ENCODE measurements at places on chromosomes 7 and 10.

- no peak for DNase-seq
Measured at GRCh38 chr10:125812128-125812750, 10.8 kb downstream of the UROS start.

- DNase-seq = no peak
Measured at GRCh38 chr7:159015454-159016410, 128.9 kb downstream of the VIPR2 start.

DNA sequence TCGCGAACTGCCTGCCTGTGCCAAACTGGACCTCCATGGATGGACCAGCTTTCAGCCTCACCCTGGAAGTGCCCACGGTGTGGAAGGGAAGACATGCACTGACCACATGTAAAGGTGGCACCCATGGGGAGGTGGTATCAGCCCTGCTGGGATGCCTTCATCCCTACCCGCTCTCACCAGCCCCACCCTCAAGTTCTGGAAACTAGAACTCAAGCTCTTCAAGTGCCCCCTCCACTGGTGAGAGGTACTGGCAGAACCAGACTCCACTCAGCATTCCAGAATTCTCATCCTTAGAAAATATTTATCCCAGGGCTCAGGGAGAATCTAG is 5.9 kb downstream of the ZNF488 start:
- DNase-seq = no peak

DNA sequence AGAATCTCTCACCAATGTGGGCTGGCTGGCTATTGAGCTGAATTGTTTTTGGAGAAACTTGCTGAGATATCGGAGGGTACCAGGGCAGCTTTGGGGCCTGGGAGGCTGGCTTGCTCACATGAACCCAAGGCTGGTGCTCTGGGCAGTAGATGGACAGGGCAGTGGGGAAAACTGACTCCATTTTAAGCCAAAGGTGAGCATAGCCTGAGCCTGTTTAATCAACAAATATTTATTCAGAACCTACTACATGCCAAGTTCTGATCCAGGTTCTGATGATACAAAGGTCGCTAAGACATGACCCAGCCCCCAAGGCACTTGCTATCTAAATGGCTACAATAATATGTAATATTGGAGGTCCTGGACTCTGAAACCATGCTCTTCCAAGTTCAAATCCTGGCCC is 86.6 kb downstream of the BUB3 start:
- DNase-seq = no peak

DNA sequence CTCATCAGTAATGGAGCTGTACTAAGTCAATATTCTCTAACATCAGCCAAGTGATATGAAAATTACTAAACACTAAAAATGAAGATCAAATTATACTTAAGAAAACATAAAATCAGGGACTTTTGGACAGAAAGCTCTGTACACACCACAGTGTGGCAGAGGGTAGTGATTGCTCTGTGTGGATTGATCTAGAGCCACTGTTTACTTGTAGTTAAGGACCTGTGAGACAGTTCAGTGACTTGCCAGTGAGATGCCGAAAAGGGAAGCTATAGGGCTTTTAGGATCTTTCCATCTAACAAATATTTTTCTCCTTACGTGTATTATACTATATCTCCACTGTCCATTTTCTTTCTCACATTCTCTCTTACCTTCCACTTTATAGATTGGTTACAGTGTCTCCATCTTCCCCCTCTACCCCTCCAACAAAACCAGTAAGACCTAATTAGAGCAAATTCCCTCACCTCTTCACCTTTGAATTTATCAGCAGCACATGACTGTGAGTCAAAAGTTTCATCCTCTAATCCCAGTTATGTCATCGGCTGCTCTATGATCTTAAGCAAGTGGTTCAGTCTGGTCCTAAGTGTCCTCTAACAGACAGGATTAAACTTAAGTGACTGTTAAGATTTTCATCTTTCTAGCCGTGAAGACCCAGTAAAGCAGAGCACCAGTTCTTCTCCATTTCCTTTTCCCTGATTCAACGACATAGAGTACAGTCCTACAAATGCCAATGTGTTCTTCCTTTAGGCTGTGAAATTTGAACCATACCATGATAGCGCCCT is 6.9 kb downstream of the PIK3CG start:
- no peak for DNase-seq

DNA sequence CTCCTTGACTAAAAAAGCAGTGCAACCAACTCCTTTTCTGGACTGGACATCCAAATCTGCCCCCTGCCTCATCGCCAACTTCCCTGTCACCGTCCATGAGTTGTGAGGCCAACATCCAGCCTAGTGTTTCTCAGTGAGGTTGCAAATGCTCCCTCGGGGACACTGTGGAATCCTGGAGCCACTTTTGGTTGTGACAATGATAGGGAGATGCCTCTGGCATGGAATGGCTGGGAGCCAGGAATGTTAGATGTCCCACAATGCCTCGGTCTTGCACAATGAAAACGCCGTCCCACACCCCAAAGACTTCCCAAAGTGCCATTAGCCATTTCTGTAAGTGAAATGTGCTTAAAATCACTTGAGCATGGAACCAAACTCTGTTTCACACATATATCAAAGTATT is 105.2 kb downstream of the OSBPL3 start:
- no peak for DNase-seq

GRCh38 chr7:69860486-69860885 is 262.2 kb downstream of the AUTS2 start:
- no peak for DNase-seq

GRCh38 chr10:111233439-111233838 is 156.6 kb downstream of the ADRA2A start:
- DNase-seq = no peak

- no peak for DNase-seq
Measured at GRCh38 chr7:100804681-100805431, 22.5 kb downstream of the EPHB4 start.

DNA sequence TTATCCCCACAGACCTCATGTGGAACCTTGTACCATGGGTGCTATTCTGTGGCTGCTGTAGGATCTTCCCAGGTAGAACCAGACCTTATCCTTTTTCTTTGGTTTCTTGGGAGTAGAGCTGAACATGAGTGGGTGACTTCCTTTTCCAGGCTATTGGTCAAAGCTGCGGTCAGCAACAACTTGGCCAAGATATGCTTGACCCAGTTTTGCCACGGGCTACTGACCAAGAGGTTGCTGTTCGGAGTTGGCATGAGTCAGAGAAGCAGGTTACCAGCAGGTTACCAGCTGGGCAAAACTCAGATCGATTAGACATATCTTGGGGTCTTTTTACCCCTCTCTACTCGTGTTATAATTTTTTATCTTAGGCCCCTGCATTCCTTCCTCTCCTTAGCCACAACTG is 36.7 kb upstream of the HDAC9 start:
- no peak for DNase-seq

DNA sequence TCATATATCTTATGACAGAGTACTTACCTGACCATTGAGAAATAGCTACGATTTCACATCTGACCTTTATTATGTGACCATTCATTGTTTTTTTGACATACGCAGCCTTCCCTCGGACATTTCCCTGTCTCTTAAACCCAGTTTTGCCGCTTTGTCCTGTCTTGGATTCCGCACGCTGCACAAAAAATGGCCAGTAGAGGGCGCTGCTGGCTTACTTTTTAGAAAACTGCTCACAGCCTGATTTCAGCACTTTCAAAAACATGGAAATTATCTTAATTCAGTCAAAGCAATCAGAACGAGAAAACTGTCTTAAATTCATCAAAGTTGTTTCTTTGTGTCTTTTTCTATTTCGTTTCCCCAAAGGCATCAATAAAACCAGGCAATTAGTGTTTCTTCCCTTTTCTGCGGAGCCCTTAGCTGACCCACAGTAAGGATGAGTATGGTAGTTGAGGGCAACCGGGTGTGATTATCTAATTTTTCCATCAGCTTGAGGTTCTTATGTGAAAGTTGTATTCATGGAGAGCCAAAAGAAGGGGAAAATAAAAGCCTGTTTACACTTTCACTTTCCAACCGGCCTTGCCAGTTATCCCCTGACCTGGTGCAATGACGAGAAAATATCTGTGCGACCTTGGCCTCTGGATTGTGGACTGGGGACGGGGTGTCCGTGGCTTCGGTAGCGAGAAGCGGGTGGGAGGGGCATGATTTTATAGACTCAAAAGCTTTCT is 144.4 kb downstream of the DYNC1I1 start:
- DNase-seq = peak; percentile 22

DNA sequence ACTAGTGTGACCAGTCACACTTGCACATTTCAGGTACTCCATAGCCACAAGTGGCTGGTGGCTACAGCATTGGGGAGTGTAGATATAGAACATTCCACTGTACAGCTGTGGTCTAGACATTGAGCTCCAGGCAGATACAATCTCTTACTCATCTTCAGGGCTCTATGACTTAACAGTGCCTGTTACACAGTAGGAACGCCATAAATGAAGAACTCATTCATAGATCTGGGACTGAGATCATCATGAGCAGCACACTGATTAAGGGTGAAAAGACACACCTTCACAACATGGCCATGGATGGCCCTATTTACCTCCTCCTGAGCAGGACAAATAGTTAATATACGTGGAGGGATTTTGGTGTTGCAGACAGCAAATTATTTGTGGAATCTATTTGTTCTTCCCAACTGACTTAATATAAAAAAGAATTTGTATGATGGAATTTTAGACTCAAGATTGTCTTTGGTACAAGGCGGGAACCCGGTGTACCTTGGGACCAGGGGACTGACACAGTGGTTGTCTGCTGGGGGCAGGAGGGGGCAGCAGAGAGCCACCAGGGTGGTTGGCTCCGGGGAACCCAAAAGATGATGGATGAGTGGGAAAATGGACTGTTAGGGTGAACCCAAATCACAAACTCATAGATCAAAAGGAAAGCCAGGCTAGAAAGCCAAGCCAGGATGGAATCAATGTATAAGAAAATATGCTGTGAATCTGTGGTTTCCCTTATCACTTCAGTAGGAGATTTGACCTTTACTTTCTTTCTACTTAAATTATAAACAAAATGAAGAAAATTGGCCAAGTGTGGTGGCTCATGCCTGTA is 24.3 kb upstream of the CPA2 start:
- DNase-seq = peak; percentile 49

- DNase-seq = no peak
Measured at GRCh38 chr7:157825325-157825724, 488.5 kb downstream of the DNAJB6 start.

DNA sequence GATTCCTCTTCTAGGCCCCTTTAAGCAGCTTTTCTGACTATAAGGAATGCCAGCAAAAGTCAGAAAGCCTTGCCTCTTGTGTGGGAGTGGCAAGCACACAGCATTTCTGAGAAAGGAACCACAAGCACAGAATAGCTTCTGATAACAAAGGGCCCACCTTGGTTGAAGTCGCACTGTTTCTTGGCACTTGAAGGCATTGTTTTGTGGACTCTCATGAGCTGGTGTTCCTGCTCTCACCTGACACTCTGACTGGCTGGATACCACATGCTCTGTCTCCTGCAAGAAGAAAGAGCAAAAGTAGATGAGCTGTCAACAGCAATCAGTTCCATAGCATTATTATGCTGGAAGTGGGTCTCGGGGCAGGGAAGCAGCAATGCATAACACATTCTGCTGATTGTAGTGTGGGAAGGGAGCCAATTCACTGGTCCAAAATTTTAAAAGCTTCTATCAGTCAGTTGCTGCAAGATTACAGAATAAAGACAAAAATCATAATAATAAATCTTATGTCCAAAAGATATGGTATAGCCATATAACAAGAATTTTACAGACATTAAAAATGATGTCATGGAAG is 38.4 kb downstream of the FAM13C start:
- DNase-seq = no peak

- no peak for DNase-seq
Measured at GRCh38 chr10:5500162-5500670, 846 bp upstream of the CALML5 start.

DNA sequence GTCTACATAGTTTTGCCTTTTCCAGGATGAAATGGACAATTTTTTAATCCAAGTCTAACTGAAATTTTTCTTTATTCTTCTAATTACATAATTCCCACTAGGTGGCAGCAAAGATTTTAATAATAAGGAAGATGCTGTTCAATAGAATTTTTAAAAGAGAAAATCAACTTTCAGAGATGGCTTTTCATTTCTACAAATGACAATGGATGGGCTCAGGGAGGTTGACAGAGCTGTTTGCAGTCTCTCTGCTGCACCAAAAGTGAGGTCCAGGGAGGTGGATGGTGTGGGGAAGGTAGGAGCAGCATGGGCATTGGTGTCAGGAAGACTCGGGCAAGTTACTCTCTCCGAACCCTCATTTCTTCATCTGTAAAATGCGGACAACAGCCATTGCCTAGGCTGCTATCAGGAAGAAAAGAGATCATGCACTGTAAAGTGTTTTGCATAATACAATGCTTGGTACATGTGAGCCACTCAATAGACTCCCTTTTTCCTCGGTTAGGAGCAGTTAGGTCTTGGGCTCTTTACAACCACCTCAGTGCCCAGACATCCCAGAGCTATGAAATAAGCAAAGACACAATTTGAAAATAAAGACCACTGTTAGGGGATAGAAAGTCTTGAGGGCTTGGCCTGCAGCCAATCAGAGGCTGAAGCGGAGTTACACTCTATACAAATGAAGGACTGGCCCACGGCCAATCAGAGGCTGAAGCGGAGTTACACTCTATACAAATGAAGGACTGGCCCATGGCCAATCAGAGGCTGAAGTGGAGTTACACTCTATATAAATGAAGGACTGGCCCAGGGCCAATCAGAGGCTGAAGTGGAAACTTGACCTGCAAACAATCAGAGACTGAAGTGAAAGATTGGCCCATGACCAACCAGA is 107.1 kb downstream of the ABLIM1 start:
- DNase-seq = no peak

GRCh38 chr7:113764401-113765035 is 154.3 kb downstream of the PPP1R3A start:
- no peak for DNase-seq

DNA sequence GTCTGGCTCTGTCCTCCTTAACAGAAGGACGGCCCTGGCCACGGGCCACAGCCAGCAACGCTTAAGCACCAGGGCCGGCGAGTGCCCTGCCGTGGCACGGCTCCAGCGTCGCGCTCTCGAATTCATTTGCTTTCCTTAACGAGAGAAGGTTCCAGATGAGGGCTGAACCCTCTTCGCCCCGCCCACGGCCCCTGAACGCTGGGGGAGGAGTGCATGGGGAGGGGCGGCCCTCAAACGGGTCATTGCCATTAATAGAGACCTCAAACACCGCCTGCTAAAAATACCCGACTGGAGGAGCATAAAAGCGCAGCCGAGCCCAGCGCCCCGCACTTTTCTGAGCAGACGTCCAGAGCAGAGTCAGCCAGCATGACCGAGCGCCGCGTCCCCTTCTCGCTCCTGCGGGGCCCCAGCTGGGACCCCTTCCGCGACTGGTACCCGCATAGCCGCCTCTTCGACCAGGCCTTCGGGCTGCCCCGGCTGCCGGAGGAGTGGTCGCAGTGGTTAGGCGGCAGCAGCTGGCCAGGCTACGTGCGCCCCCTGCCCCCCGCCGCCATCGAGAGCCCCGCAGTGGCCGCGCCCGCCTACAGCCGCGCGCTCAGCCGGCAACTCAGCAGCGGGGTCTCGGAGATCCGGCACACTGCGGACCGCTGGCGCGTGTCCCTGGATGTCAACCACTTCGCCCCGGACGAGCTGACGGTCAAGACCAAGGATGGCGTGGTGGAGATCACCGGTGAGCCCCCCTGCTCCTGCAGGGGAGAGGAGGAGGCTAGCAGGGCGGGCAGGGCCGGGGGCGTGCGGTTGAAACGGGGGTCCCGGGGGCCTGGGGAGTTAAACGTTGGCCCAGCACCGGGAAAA is at the start of gene HSPB1:
TSS of gene HSPB1 (plus strand) at position 327 of the 855 bp plus-strand sequence. CDS start at position 367, 40 bp downstream.
- peak; percentile 85 for DNase-seq

GRCh38 chr7:39304668-39305405 is 261.4 kb upstream of the YAE1 start:
- DNase-seq = no peak

GRCh38 chr10:5840314-5841307 is 27.4 kb upstream of the GDI2 start:
- peak; percentile 11 for DNase-seq

Measured in hypothalamus (tissue), 51 donors.